ENCODE measurements at places on chromosomes 7 and 10. TPM values are rescaled to one million over a fixed set of nuclear protein-coding genes. Genes with fewer than 3 reads are reported as not detected.

- DNase-seq = no peak
These were observed 955 bp downstream of the DUS4L start for GRCh38 chr7:107564553-107565298.

DNA sequence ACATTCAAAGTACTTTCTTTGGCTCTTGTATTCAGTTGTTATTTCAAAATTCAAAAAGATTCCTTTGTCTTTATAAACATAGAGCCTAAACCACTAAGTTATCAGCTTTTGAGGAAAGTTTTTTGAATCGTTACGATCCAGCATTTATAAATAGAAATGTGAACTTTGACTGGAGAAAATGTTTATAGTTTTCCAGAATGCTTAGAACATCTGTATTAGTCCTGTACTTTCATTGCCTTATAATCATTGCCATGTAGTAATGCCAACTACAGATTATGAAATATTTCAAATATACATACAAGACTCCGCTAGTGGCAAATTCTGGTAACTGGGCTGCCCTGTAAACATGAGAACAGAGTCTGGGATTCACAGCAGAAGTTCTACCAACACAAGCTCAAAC is 191.3 kb upstream of the PRKCQ start:
- DNase-seq = no peak

GRCh38 chr7:130560972-130561371 is 69.1 kb downstream of the MEST start:
- DNase-seq = no peak

Gene RADIL
- 14.1 TPM for total RNA-seq

Gene WNT8B
- total RNA-seq = not detected

GRCh38 chr10:95350219-95350829 is 59.5 kb upstream of the PDLIM1 start:
- DNase-seq = no peak

GRCh38 chr7:86939197-86939814 is 120.1 kb downstream of the ELAPOR2 start:
- DNase-seq = no peak

Gene HSPB1
- total RNA-seq = 1,055 TPM

- no peak for DNase-seq
These were observed 17.0 kb upstream of the SH3PXD2A start for GRCh38 chr10:103872137-103872931.

Gene ARMH3
- total RNA-seq = 28.3 TPM

DNA sequence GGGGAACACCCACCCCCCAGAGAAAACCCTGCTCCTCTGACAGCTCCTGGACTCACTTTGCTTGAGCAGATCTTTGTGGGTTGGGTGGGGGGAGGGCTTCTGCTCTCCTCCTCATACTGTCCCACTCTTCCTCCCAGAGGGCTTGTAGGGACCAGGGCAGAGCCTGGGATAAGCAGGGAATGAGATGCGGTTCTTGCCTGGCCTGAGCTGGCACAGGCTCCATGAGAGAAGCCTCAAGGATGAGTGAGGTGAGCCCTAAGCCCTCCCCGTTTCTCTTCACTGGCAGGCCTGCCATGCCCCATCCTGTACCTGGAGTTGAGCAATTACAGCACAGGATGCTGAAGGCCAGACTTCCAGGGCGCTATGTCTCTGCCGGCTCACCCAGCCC is 134.7 kb downstream of the ADAM12 start:
- DNase-seq = no peak
